T-helper 17 cell (primary cell): ENCODE measurements at places on chromosomes 12 and 14. TPM values are rescaled to one million over a fixed set of nuclear protein-coding genes. Genes with fewer than 3 reads are reported as not detected.

Gene SPTB
- total RNA-seq, result 8.4 TPM

Gene FLVCR2
- 8.1 TPM for total RNA-seq

Gene RNASE1
- not detected for total RNA-seq

Gene ENDOU
- not detected for total RNA-seq

Gene PIK3C2G
- not detected for total RNA-seq

Gene ZNF410
- 97.8 TPM for total RNA-seq

Gene LPCAT3
- total RNA-seq, result 45.2 TPM

Gene BMP4
- total RNA-seq, result not detected

Gene CISTR
- total RNA-seq, result not detected

Gene NFATC4
- not detected for total RNA-seq

Gene BATF
- total RNA-seq, result 21.3 TPM

Gene KRT77
- total RNA-seq, result not detected

Gene REM2
- total RNA-seq, result 7.2 TPM

Gene PMEL
- total RNA-seq, result not detected

Gene ABCC9
- not detected for total RNA-seq

Gene OTOGL
- not detected for total RNA-seq

Gene INHBC
- not detected for total RNA-seq

Gene OR4E2
- not detected for total RNA-seq

Gene FSCB
- total RNA-seq, result not detected

Gene GARIN6
- total RNA-seq, result not detected

Gene JAG2
- total RNA-seq, result 1.2 TPM

Gene NKX2-1
- total RNA-seq, result not detected
